ENCODE measurements at places on chromosomes 4 and X. TPM values are rescaled to one million over a fixed set of nuclear protein-coding genes. Genes with fewer than 3 reads are reported as not detected.

DNA sequence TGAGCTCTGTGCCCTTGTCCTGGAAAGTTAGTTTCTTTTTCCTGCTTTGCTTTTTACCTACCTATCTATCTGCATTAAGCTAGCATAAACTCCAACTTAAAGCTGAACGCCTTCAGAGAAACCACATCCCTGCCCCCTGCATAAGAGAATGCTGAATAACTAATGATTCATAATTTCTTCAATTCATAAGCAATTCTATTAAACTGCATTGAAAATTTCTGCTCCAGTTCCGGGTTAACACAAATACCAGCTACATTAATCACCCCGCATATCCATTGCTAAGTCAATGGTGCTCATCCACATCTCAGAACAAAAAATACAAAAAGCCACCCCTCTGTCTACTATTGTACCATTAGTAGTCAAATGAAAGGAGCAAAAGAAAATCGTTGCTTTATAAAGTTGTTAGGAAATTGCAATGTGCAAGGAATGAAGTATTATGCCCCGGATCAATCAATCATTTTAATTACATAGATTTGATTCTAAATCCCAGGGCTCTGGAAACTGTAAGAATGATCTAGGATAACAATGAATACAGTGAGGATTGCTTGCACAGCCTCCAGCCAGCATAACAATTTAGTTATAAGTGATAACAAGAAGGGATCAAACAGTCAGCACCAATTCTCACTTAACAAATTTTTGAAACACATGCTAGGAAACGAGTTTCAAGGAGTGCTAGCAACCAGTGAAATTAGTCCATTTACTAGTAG is 106.8 kb downstream of the ELOVL6 start:
- peak; percentile 48 for DNase-seq

DNA sequence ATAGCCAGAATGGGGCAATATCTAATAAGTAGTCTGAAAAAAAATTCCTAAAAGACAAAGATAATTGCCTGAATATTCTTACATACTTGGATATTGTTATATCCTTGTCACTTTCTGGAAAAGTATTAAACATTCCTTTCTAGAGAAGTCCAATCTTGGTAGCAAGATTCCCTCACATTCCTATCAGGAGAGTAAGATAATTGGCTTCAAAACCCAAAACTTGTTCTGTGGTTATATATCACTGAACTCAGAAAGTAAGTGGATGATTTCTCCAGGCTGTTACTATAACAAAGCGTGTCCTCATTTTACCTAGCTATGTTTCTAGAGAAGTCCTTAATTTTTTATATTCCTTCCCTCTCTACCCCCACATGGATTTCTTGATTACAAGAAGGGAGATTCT is 46.0 kb upstream of the TEX13A start:
- DNase-seq = no peak

DNA sequence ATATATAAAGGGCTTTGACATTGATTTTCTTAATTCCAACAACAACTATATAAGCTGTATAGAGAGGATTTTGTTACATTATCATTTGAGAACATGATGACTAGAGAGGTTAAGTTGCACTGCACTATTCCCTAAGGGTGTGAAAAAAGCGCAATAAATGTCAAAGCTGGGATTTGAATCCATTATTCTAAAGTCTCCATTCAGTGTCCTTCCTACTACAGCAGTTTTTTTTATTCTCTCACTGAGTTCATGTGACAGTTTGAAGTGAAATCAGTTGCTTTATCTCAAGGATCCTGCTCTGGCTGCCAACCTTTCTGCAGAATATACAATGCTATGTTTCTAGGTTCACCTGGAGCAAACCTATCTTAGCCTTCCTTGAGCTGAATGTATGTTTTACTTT is 177.5 kb downstream of the ANKRD50 start:
- no peak for DNase-seq

GRCh38 chr4:2252530-2253091 is 9.3 kb downstream of the MXD4 start:
- DNase-seq = no peak

GRCh38 chr4:78629991-78630541 is 78.5 kb downstream of the ANXA3 start:
- DNase-seq = no peak

- peak; percentile 21 for DNase-seq
These were observed 185.7 kb downstream of the UNC5C start for GRCh38 chr4:95362906-95363558.

- peak; percentile 58 for DNase-seq
These were observed 247.6 kb downstream of the CBLL2 start for GRCh38 chrX:22520128-22520828.

DNA sequence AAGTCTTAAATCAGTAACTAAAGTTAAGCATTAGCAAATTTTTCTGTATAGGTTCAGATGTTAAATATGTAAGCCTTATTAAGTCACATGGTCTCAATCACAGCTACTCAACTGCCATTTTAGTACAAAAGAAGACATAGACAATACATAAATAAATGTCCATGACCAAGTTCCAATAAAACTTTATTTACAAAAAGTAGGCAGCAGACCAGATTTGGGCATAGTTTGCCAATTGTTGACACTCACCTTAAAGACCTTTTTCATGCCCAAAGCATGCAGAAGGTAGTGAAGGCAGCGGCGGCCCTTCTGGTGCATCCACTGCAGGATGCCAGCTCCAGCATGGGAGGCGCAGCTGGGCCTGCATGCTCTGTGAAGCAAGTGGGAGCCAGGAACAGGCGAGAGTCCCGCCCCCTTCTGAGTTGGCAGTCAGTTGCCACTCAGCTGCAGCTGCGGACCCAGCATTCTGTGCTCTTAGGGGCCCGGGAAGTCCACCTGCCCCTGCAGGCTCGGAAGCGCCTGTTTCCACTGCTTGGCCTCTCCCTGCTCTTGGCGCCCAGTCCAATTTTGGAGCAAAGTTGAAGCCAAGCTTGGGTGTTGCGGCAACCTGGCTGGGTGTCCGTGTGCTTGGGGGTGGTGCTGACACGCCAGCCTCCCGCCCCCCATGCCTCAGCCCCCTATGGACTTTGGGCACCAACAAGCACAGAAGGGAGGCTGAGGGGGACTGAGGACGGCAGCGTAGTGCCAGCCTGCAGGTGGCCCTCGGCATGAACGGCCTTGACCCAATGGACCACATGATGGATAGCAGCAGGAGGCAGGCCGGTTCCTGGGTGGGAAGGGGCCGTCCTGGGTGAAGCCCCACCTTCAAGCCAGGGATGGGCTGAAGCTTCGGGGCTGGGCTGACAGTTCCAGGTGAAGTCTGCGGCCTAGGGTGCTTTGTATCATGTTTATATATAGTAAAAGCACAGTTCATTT is 42.4 kb upstream of the PABPC4L start:
- no peak for DNase-seq

- DNase-seq = no peak
These were observed 1.2 kb upstream of the CCNG2 start for GRCh38 chr4:77155631-77156452.

DNA sequence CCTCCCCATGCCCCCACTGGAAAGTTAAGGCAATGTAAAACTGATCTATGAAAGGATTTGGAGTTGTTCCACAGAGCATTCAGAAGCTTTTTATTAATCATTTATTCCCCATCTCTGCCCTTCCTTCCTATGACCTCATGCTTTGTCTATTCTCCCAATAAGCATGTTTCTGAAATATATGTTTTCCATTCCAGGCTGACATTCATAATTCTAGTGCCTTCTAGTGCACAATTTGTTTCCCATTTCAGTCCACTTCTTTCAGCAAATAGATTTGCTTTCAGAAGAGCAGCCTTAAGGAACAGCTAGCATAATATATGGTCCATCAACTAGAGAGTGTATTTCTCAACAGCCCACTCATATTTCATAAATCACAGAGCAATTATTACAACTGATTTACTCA is 77.1 kb upstream of the ATXN3L start:
- DNase-seq = peak; percentile 66

The BST1 gene
- total RNA-seq = 49.0 TPM

The PHOX2B gene
- total RNA-seq = not detected

The SMIM10 gene
- 2.6 TPM for total RNA-seq

The TBC1D8B gene
- 7.9 TPM for total RNA-seq

The SMR3B gene
- not detected for total RNA-seq
